Activated naive CD4-positive, alpha-beta T cell (primary cell): ENCODE measurements at places on chromosomes 7 and 10.

DNA sequence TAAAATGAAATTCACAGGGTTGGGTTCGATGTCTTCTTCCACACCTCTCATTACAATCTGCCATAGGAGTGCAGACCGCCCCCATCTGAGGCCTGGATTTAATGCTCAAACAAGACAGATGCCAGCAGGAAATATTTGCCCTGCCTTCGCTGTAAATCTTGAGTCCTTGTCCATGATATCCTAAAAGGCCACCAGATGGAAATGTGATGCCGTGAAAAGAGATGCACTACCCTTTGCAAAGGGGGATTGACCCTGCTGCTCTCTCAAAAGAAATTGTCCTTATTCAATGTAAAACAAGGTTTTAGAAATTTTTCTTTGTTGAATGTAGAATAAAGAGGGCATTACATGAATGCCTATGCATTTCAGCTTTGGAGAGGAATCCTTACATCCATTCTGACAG is 37.5 kb downstream of the AGAP4 start:
- DNase-seq: no peak

GRCh38 chr10:97059006-97059871 is 126.5 kb downstream of the SLIT1 start:
- no peak for DNase-seq

GRCh38 chr10:93695740-93696139 is 6.7 kb downstream of the FRA10AC1 start:
- DNase-seq: no peak

DNA sequence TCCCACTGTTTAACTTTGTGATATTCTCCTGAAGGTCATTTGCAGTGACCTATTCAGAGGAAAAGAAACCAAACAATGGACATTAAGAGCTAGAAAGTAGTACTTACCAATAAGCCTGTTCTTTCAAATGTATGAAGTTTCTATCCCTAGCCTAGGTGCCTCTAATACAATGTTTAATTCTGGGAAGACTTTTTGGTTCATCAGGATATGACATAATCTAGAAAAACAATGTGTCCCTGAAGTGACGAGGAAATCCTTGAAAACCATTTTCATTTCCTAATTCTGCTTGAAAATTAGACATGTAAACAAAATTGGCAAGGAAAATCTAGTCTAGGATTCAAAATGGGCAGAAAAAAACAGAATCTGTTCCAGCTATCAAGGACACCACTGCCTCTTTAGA is 36.1 kb downstream of the ARHGAP19 start:
- DNase-seq: no peak

GRCh38 chr7:158049271-158049670 is 538.4 kb downstream of the PTPRN2 start:
- DNase-seq: no peak

DNA sequence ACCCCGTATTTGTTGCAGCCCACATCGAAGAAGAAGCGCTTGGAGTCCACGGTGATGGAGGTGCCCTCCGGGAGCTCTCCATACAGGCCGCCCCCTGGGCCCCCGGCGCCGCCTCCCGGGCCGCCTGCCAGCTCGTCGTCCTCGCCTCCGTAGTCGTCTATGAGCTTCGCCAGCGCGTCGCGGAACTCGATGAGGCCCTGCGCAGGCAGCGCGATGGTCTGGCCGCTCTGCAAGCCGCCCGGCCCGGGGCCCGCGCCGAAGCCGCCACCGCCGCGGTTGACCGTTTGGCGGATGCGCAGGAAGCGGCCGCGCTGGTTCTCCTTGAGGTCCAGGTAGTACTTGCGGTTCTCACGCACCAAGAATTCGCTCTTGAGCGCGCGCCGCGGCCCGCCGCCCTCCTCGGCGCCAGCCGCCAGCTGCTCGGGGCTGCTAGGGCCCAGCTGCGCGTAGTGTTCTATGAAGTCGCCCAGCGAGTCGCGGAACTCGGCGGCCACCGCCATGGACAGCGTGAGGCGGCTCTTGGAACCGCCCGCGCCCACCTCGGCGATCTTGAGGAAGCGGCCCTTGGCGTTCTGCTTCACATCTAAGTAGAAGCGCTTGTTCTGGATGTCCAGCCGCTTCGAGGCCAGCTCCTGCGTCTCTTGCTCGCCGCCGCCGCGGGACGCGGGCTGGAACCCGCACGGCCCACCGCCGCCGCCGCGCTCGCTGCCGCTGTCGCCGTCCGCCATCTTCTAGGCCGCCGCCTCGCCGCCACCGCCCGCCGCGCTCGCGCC is 523 bp downstream of the PURB start:
- peak; percentile 48 for DNase-seq

- no peak for DNase-seq
Measured at GRCh38 chr10:132388891-132389432, 8.0 kb upstream of the PWWP2B start.

GRCh38 chr7:40680657-40681056 is 545.9 kb downstream of the SUGCT start:
- DNase-seq: no peak

DNA sequence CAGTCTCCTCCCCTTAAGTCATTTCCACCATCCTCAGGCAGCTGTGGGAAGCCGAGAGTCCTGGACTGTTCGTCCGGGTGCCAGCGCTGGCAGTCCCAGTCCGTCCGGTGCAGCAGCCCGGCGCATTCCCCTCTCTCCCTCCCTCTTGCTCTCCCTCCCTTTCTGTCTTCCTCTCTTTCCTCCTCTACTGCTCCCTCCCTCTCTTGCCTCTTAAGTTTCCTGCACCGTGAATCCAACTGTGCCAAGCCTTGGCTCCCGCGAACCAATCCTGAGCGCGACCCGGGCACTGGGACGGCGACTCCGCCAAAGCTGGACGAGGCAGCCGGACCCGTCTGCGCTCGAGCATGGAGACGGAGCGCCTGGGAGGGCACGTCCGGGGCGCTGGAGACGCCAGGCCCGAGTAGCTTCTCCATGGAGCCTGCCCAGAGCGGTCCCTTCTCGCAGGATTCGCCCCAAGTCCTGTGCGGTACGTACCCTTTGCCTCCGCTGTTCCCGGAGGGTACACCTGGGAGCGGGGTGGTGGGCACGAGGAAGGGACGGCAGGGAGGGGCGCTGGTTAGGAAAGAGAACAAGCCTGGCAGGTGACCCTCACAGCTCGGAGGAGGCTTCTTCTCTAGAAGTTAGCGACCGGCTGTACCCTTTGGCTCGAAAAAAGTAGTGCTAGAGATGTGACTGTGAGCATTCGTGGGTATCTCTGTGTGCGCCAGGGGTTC is 1.0 kb downstream of the NXPH1 start:
- DNase-seq: no peak

DNA sequence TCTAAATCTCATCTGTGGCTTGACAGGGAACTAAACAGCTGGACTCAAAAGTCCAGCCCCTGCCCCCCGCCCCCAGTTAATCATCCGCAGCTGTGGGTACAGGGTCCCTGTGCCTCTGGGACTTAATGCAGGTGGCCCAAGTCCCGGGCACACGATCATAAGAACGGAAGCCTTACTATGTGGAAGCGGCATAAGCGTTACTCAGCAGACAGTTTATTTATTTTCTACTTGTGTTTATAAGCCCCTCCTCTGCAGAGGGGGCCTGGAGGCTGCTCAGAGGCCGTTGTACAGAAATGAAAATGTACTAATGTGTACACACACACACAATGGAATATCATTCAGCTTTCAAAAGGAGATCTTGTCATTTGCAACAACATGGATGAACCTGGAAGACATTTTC is 158.0 kb upstream of the TNS3 start:
- no peak for DNase-seq

DNA sequence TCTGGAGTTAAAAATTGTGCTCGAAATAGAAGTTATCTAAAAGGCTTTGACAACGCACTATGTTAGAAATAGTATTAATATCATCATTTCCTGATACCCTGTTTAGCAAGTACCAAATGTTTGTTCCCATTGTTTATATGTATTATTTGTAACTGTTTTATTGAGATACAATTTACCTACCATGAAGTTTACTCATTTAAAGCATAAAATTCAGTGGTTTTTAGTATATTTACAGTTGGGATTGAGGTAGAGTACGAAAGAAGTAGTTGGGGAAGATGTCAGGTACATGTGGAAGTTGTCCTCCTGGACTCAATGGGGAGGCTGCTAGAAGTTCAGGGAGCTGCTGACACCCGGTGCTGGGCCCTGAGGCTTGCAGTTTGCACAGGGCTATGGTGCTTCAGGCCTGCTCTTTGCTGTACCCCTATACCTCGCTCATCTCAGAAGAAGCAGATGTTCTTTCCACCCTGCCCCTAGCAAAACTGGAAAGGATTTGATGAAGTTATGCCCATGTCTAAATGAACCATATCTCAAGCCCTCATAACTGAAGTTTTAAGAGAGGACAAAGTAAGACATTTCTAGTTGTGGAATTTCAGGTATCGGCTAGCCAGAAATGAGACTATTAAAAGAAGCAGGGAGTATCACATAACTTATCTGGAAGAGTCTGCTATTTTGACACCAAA is 25.2 kb upstream of the WNT16 start:
- DNase-seq: no peak

DNA sequence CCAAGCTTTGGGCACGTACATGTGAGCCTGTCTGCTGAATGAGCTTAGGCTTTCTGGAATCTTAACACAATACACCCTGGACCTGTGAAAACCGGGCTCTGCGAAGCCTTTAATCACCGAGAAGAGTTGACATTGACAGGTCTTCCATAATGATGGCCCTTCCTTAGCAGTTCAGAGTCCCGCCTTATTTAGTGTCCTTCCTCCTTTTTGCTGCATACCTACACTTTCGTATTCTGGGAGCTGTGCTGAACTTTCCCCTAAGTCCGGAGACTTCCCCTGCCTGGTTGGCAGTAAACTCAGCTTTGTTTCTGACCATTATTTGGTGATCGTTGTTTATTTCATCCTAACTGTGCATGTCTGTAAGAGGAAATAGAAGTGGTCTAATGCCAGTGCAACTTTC is 212.0 kb downstream of the CAMK1D start:
- DNase-seq: no peak

DNA sequence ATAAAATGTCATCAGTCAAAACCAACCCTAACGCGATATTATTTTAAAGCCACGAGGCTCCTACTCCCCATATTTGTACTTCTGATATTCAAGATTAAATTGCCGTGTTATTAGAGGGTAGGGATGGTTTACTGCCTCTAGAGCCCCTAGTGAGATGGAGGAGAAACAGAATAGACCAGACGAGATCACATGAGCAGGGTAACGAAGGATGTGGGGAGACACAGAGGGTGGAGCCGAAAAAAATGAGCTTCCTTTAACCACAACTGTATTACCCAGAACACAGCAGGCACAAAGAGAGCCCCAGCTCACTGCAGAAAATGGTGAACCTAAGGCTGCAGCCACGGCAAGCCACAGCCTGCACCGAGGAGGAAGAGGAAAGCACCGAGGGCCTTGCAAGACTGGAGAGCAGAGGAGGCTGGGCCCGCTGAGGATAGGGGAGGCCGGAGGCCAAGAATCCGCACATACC is 14.3 kb downstream of the ZC3HAV1 start:
- DNase-seq: peak; percentile 55

- DNase-seq: no peak
Measured at GRCh38 chr7:70093205-70093904, 495.1 kb downstream of the AUTS2 start.

DNA sequence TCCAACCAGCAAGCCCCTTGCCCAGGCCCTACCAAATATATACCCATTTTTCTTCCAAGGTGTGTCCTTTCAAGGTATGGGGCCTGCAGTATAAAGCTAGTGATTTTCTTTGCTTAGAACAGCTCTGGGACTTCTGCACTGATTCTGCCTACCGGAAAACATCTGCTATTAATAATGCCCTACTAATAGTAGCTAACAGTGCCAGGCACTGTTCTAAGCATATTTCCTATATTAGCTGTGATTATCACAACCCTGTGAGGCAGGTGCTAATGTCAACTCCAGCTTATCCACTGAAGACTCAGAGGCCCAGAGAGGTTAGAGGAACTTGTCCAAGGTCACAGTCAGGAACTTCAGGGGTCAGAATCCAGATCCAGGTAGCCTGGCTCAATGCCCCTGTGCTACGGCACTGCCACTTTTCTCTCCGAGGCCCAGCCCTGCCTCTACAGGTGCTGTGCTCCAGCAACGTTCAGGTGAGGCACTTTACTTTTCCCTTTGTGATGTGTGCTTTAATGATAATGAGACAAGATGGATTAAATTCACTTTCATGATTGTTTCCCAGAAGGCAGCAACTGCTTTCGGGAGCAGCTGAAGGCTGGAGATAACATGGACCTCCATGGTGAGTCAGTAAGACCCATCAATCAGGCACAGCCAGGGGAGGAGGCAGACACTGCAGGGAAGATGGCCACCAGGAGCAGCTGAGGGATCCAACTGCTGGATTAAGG is 26.7 kb downstream of the TAS2R41 start:
- no peak for DNase-seq

DNA sequence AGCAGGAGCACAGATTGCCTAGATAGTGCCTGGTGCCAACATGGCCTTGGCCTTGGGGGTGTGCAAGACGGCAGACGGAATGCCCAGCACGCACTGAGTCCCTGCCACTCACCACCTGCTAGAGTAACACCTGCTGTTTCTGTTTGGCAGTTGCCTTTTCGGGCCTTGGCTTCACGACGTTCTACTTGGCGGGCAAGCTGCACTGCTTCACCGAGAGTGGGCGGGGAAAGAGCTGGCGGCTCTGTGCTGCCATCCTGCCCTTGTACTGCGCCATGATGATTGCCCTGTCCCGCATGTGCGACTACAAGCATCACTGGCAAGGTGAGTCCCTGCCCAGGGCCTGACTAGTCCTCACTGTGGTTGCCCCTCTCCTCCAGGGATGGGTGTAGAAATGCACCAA is 118.0 kb downstream of the PLPP4 start:
- no peak for DNase-seq

DNA sequence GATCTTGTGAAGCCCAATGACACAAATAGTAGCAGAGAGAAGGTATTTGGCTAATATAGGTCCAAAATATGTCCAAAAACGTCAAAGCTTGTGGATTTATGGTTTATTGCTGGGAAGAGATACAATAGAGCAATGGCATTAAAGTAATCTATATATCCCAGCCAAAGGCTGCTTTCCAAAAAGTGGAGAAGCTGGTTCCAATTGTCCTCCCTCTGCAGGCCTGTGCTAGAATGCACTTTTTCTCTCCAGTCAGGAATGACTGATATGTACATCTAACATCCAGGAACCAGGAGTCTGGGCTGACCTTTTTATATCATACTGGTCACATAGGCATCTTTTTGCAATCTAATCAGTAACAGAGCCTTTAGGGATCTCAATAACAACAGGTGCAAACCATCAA is 167.1 kb upstream of the FAM3C start:
- DNase-seq: no peak

- DNase-seq: no peak
Measured at GRCh38 chr10:91316486-91316885, 93.7 kb upstream of the HECTD2 start.

GRCh38 chr10:71547876-71548846 is 151.4 kb downstream of the CDH23 start:
- no peak for DNase-seq

GRCh38 chr10:63716016-63716580 is 194.9 kb downstream of the REEP3 start:
- DNase-seq: no peak

GRCh38 chr10:25047591-25048301 is 31.3 kb downstream of the THNSL1 start:
- no peak for DNase-seq
